ENCODE measurements at places on chromosomes 13 and 19.
A peak's percentile ranks its signal among the peaks of the same experiment; 100 is the strongest.

DNA sequence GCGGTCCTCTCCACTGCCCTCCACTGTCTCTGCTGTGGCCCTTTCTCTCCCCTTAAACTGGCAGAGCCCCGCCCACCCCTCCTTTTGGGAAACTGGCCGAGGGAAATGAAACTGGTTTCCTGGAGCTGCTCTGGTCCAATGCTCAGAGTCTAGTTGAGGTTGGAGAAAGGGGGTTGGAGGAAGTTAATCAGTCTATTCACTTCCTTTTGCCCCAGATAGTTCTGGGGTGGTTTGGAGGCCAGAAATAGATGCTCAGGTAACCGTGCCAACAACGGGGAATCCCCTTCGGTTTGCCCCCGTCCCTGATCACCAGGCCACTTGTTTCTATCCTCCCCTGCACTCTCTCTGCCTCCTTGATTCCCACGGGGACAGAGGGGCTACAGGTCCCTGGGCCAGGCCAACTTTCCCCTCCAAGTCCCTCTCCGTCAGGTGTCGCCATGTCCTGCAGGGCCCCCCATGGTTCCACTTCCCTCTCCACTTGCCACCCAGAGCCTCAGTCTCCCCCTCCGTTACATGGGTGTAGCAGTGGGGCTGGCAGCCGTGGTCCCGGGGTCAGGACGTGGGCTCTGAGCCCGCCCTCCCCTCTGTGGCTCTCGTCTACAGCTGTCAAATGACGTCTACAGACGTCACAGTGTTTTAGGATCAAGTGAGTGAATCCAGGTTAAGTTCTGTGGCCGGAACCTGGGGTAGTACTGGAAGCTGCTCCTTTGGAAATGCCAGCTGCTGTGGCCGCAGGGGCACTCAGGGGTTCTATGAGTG is at the start of gene IL4I1:
Gene IL4I1, minus strand, starts transcription at position 25 of the 759 bp plus-strand sequence. CDS start 727 bp downstream, outside the sequence.
- DNase-seq, result peak; percentile 27

- DNase-seq, result peak; percentile 23
Observed at GRCh38 chr19:47427241-47428176, 8.2 kb upstream of the MEIS3 start.

- no peak for DNase-seq
Observed at GRCh38 chr13:98496479-98496791, 80.5 kb downstream of the STK24 start.

DNA sequence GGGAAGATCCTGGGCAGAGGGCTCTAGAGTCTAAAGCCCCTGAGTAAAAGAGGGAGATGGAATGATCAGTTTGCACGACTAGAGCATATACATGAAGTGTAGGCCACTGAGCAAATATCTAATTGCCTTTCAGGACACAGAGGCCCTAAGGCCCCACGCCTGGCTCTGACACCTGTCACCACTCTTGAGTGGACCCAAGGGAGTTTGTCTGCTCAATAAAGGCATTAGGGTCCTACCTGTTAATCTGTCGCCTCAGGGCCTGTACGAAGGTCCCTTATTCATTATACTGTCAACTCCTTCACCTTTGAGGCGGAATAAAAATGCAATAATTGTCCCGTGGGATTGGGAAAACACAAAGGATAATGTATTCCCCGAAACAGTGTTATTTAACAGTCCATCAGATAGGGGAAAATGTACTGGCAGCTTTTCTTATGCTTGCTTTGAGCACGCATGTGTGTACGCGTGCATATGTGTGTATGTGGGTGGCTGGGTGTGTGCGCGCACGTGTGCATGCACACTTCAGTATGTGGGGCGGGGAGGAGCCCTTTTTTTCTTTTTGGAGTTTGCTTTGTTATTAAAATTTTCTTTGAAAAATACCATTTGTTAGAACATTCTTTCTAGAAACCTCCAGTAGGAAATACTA is 161.8 kb upstream of the SERP2 start:
- no peak for DNase-seq

DNA sequence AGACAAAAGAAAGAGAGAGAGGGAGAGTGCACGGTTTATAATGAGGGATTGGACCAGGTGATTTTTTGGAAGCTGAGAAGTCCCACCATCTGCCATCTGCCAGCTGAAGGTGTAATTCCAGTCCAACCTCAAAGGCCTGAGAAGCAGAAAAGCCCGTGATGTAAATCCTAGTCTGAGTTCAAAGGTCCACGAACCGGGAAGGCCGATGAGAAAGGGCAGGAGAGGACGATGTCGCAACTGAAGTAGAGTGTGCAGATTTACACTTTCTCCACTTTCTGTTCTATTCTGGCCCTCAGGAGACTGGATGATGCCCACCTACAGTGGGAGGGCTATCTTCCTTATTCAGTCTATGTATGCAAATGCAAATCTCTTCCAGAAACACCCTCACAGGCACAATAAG is 500.0 kb downstream of the DIAPH3 start:
- no peak for DNase-seq

GRCh38 chr19:50536662-50537305 is 23.1 kb upstream of the ASPDH start:
- DNase-seq, result no peak

GRCh38 chr13:34941835-34942731 is at the start of gene NBEA:
TSS of gene NBEA (plus strand) at chr13:34942270. CDS start at chr13:34942821, 551 bp downstream.
- DNase-seq, result peak; percentile 31

- no peak for DNase-seq
Observed at GRCh38 chr13:105341758-105342157, 1193.7 kb downstream of the EFNB2 start.

GRCh38 chr13:104442536-104442935 is 1376.3 kb upstream of the SLC10A2 start:
- no peak for DNase-seq

DNA sequence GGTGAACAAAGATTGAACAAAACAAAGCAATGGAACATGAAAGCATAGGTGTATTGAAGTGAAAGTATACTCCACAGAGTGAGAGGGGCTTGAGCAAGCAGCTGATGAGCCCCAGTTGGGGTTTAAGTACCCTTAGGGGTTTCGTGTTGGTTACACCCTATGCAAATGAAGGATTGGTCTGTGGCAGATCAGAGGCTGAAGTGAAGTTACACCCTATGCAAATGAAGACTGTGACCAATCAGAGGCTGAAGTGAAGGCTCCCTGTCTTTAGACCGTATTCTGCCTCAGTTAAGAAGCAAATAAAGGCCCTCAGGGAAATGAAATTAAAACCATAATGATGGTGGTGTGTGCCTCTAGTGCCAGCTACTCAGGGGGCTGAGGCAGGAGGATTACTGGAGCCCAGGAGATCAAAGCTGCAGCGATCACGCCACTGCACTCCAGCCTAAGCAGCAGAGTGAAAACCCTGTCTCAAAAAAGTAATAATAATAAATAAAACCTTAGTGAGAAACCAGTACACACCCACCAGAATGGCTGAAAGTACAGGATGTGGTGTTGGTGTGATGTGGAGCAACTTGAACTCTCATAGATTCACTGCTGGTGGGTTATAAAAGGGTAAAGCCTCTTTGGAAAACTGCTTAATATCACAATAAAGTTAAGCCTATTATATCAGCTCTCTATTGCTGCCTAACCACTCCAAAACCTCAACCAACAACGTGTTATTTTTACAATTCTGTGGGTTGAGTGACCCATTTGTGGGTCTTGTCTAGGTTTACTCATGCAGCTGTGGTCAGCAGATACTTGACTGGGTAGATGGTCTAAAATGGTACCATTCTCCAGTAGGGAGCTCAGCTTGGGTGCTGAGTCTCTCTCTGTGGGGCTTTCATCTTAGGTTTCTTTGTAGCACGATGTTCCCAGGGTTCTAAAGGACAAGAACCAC is 12.8 kb upstream of the UPF3A start:
- no peak for DNase-seq

- DNase-seq, result no peak
Observed at GRCh38 chr13:67167420-67167819, 62.7 kb downstream of the PCDH9 start.

DNA sequence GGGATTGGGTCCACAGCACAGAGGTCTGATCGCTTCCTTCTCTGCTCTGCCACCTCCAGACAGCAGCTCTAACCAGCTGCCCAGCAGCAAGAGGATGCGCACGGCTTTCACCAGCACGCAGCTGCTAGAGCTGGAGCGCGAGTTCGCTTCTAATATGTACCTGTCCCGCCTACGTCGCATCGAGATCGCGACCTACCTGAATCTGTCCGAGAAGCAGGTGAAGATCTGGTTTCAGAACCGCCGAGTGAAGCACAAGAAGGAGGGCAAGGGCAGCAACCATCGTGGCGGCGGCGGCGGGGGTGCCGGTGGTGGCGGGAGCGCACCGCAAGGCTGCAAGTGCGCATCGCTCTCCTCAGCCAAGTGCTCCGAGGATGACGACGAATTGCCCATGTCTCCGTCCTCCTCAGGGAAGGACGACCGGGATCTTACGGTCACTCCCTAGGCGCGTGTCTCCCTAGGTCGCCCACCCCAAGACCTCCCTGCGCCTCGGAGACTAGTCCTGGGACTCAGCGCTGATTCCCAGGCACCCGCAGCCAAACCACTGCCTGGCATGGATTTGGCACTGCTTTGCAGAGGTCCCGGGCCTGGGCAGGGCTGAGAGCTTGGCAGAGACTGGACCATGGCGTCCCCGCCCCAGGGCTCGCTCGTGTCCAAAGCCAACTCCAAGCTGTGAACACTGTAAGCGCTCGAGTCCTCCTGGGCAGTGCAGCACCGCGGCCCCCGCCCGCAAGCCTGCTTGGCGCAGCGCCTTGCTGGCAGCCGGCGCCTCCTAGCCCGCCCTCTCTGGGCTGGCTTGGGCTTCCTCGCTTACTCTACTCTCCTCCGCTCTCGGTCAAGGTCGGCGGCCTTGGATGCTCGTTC is 1.5 kb downstream of the GSX1 start:
- DNase-seq, result no peak

- no peak for DNase-seq
Observed at GRCh38 chr13:112892426-112893206, 76.4 kb upstream of the MCF2L start.

GRCh38 chr19:47486900-47487299 is 2.9 kb upstream of the KPTN start:
- DNase-seq, result no peak

DNA sequence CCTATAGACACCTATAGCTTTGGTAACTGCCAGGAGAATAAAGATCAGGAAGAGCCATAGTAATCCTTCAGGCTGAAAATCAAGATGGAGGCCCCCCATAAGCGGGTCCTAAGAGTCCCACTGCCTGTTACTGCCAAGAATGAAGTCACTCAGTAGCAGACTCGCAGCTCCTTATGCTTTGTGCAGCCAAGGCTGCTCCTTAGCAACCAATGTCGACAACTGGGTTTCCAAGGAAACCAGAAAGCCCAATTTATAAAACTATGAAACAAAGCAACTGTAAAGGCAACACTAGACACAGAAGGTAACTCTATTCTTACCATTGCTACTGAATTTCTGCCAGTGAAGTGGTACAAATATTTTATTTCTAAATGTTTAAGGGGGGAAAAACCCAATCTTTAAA is 56.5 kb downstream of the DCLK1 start:
- no peak for DNase-seq

DNA sequence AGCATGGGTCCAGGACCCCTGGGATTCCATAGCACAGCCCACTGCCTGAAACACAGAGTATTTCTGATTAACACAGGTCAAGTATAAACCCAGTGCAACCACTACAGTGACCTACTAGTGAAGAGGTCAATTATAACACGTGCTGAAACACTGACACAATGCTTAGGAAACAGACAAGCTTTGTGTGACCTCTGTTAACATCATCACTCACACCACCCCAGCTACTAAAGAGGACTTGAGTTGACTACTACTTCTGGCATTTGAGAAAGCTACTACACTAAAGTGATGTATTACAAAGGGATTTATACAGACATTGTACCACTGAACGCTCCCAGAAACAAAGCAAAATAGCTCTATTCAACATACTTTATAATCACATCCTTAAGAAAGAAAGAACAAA is 1935.9 kb upstream of the PCDH20 start:
- no peak for DNase-seq

- DNase-seq, result no peak
Observed at GRCh38 chr19:35629332-35629633, 447 bp downstream of the RBM42 start.

DNA sequence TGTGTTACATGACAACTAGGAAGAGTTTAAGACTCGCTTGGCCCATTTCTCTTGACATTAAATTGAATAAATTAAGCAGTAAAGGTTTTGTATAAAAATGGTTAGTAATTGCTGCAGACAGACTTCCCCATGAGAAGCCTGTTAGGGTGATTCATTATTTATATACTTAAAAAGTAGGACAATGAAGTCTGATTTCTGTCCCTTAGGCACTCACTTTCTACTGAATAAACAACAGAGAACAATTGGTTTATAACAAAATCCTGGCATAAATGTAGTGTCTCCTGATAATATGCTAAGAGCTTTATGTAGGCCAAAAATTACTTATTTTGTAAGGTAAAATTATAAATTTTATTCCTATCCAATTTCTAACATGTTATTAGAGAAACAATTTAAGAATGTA is 2138.5 kb upstream of the PCDH20 start:
- DNase-seq, result no peak

DNA sequence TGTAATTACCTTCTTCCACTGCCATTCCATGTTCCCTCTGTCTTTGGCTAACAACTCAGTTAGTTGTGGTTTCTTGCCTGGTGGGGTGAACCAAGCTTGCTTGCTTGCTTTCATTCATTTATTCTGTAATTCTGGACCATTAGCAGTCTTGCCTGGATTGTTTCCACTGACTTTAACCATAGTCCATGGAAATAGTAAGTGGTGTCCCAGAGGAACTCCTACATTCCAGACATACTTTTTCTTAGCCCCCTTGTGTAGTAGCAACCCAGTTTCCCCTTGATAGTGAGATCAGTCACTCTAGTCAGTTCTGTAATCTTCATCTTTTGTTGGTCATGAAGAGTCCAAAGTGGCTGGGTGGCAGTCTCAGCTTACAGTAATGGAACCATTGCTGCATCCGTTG is 23.2 kb downstream of the PDS5B start:
- DNase-seq, result no peak

- no peak for DNase-seq
Observed at GRCh38 chr13:110419381-110419791, 112.3 kb downstream of the COL4A2 start.

- no peak for DNase-seq
Observed at GRCh38 chr13:50384724-50385123, 369.5 kb downstream of the KCNRG start.

DNA sequence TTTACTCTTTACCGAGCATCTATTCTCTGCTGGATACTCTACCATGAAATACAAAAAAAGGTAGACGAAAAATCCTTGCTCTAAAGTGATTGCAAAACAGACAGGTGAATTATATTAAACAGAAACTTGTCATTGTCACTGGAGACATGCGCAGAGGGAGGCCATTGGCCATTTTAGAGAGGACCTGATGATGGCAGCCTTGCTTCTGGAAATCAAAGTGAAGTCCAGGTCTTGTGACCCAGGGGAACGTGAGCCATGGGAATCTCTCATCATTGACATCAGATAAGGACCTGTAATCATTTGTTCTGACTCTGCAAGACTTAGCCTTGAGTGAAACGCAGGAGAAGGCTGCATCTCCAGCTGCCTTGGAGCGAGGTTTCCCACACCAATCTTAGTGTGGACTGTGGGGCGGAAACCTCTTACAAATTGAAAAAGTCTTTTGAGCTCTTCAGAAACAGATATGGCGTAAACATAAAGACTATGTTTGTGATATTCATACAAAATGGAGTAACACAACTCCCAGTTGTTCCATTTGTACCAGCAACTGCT is 16.8 kb upstream of the SLC46A3 start:
- DNase-seq, result no peak

Data from activated CD4-positive, CD25-positive, alpha-beta regulatory T cell (primary cell).